Pancreas (tissue), 10 donors: ENCODE measurements at places on chromosomes 2 and 18. TPM values are rescaled to one million over a fixed set of nuclear protein-coding genes. Genes with fewer than 3 reads are reported as not detected.

GRCh38 chr2:143397884-143398614, 268.8 kb downstream of the ARHGAP15 start:
- no peak for DNase-seq

Gene RND3
- 4.5 TPM for polyA plus RNA-seq

Gene BOK
- polyA plus RNA-seq: 10.1 TPM

- no peak for DNase-seq
Measured at GRCh38 chr2:101736861-101737291, 39.4 kb downstream of the MAP4K4 start.

Gene ZNF521
- 0.63 TPM for polyA plus RNA-seq

Gene ACMSD
- polyA plus RNA-seq: 3.4 TPM

- no peak for DNase-seq
Measured at GRCh38 chr2:238233625-238234024, 6.2 kb downstream of the HES6 start.

DNA sequence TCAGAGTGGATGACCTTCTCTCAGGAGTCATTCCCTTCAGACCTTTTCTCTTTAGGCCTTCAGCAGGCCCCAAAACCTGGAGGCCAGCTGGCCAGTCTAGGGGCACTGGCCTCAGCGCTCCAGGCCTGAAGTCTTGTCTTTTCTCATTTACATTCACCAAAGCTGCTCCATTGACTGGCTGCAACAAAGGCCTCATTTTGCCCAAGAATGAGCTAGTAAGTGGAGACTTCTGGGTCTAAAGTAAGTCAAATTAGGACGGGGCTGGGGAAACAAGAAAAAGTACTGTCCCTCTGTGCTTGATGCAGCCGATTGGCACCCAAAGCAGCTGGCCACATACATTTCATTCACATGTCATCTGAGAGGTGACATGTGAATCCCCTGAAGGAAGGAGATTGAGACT, 83.8 kb upstream of the RIOK3 start:
- no peak for DNase-seq

DNA sequence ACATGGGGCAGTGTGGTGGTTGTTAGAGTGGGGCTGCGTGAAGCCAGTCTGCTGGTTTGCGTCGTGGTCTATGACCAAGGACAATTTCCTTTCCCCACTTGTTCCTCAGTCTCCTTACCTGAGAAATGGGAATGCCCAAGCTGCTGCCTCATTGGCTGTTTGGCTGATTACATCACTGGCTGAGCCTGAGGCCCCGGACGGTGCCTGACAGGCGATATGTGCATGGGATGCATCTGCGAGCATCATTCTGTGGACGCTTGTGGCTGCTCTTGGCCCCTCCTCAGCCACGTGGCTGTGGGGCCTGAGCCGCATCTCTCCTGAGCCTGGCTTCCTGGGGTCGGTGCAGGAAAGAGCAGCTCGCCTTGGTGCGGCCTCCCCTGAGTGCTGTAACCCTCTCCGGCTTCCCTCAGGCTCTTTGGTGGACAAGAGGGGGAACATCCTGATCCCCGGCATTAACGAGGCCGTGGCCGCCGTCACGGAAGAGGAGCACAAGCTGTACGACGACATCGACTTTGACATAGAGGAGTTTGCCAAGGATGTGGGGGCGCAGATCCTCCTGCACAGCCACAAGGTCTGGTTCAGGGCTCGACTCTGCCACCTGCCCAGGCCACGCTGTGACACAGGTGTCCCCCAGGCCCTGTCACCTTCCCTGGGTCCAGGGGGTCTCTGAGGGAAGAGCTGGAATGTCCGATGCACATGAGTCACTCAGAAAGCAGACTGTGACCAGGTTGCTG, 17.2 kb downstream of the CNDP2 start:
- DNase-seq: no peak

Gene CD8A
- polyA plus RNA-seq: 1.4 TPM

DNA sequence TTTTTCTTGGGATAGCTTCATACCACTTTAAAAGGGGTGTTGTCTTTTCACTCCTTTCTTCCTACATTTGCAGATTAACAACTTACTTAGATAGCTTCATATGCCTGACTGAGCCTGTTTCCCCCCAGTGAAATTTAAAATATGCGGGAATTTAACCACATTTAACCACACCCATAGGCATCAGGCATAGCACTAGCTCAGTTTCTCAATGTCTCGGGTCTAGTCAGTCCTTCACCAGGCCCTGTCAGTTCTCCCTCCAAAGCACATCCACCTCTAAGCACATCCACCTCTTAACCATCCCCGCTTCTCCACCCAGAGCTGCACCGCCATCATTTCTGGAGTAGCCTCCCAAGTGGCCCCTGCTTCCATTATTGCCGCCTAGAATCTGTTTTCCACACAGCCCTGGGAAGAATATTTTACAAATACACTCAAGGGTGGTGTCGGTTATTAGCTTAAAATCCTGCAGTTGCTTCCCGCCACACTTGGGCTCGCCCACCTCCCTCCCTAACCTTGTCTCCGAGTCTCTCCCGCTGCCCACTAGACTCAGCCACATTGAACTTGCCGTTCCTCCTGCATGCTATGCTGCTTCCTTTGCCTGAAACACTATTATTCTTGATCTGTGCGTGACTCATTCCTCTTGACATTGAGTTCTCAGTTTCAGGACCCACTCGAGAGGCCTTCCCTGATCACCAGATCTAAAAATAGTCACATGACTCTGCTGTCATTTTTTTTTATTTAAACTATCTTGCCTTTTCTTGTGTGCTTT, 68.3 kb downstream of the SPTBN1 start:
- DNase-seq: no peak

DNA sequence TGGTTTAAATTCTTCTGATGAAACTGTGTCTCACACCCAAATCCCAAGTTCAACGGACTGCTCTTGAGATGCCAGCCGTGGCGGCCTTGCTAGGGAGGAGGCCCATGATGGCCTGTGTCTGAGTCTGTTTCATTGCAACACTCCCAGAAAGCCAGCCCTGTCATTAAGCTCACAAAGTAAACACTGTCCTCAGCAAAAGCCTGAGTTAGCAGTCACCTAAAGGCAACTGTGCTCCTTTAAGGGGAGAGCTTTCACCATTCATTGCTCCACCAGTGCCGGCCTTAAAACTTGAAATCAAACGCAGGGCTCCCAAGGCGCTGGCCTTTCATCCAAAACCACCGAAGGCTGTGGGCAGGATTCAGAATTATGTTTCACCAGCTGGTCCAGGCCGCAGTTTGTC, 42.5 kb upstream of the PPP1CB start:
- no peak for DNase-seq

Gene C1GALT1C1L
- polyA plus RNA-seq: 0.30 TPM

GRCh38 chr2:134706587-134707329, 12.0 kb downstream of the TMEM163 start:
- DNase-seq: no peak

DNA sequence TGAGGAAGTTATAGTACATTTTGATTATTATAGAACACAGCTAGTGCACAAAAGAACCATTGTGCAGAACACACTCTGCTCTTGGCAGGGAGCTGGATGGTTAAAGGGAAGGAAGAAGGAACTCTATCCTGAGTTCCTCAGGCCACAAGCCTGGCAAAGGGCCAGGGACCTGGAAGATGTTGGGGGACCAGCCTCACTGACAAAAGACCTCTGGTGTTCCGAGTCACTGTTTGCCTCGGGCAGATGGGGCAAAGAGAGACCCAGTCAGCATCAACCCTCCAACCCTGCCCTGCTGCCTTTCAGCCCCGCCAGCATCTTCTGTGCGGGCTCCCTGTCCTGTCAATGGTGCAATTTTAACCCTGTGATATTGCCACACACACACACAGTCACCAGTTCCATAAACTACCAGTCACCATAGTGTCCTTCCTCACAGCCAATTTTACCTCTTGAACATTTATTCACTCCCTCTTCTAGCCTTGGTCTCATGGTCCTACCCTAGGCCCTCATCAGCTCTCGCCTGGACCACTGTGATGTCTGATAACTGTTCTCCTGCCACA, 21.9 kb downstream of the NEMP2 start:
- no peak for DNase-seq

DNA sequence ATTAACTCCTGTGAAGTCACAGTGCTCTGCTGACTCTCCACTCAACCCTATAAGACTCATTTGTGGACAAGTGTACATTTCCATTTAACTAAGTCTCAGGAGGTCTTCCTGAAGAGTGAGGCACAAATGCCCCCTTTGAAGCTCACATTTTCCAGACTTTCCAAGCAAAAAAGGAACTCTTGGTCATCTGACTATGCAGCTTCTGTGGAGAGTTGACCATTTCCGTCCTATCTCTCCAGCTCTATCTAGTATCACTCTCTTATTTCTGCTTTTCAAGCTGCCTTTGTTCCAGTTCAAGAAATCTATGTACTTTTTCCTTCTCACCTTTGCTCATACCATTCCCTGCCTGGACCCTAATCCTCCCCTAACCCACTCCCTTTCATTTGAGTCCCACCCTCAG, 77.0 kb downstream of the ANTXR1 start:
- no peak for DNase-seq

Gene LYG1
- 3.0 TPM for polyA plus RNA-seq

Gene EN1
- not detected for polyA plus RNA-seq

GRCh38 chr2:45743531-45744396, 92.3 kb downstream of the PRKCE start:
- DNase-seq: no peak

GRCh38 chr2:127410871-127411652, 7.2 kb upstream of the PROC start:
- no peak for DNase-seq

GRCh38 chr2:120288016-120288373, 35.3 kb downstream of the RALB start:
- DNase-seq: no peak

- DNase-seq: no peak
Measured at GRCh38 chr18:6624661-6625311, 104.7 kb upstream of the ARHGAP28 start.

Gene FBXO48
- 0.53 TPM for polyA plus RNA-seq

GRCh38 chr2:121398853-121399252, 113.9 kb upstream of the TFCP2L1 start:
- DNase-seq: no peak

Gene RGPD3
- polyA plus RNA-seq: 0.08 TPM

Gene DYSF
- 3.5 TPM for polyA plus RNA-seq

- no peak for DNase-seq
Measured at GRCh38 chr2:137607722-137608318, 356.5 kb upstream of the HNMT start.

Gene ADD2
- 1.2 TPM for polyA plus RNA-seq

GRCh38 chr2:156005531-156005930, 327.0 kb downstream of the NR4A2 start:
- DNase-seq: no peak

DNA sequence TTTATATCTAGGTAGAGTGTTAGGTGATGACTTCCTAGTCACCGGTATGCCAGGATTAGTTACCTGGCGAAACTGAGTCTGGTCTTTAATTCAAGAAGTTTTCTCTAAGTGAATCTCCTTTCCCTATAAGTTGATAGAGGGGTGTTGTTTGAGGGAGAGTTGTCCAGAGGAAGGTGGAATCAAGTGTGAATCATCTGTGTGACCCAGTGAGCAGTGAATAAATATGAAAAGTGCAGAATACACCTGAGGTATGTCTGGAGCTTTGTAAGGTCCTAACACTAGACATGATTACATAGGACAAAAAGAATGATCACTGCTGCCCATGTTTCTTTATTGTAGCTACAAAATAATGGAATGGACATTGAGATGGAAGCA, 11.2 kb downstream of the POU3F3 start:
- no peak for DNase-seq

DNA sequence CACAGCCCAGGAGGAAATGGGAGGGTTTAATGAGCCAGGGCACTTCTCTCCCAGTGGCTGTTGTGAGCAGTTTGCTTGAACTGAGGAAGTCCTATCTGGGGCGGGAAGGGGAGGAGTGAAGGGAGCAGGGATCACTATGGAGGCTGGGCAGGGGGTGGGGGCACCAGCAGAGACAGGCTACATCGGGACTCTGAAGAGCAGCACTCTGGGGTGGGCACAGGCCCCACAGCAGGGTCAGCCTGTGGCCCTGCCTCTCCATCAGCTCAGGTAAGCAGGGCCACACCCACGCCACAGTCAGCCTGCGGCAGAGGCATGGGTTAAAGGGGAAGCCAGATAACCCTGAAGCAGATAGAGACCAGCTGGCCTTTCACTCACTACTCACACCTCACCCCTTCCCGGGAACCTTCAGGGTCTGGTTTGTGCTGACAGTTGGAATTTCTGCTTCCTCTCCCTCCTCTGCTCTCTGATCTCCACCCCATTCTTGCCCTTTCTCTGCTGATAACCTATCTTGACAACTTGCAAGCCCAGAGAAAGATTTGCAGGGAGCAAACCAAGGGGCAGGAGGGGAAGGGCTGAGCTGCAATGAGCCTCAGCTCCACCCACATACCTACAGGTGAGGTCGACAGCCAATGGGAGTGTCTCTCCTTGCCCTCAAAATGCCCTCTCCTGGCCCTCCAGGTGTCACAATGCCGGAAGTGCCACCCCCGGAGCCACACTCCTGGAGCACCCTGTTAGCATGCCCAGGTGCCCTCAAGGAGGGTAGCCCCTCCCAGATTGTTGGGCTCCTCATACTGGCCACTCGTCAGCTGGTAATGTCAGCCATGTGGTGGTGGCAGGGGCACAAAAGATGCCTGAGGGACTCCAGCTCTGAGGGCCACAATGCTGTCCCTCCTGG, 3.7 kb downstream of the SIGLEC15 start:
- no peak for DNase-seq

- no peak for DNase-seq
Measured at GRCh38 chr2:150122871-150123613, 364.4 kb downstream of the RND3 start.

GRCh38 chr2:237435844-237436587, 22.1 kb upstream of the COL6A3 start:
- DNase-seq: no peak

DNA sequence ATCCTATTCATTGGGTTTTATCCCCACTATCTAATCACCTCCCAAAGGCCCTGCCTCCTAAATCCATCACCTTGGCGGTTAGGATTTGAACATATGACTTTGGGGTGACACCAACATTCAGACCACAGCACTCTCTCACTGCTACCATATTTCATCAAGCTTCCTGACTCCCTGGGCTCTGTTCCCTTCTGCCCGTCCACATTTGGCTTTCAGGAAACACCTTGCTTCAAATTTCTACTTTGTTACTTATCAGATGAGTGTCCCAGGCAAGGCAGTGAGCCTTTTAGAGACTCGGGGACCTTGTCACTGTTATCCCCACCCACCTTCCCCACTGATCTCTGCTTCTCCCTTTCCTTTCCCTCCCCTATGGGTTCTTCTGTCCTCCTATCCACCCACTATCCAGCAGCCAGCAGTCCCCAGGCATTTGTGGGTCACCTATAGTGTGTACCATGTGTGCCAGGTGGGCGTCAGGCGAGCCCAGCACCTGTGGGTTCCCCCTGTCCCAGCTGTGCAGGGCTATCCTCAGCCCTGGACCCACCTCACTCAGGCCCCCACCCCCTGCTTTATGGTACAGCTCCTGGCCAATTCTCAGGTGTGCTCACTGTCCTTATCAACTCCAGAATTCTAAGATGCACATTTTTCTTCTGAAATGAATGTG, 230.9 kb downstream of the LOXHD1 start:
- no peak for DNase-seq

- DNase-seq: no peak
Measured at GRCh38 chr2:152894051-152894450, 175.6 kb downstream of the ARL6IP6 start.
